Gastrocnemius medialis (tissue), 4 donors: ENCODE measurements at places on chromosomes 1 and 21. TPM values are rescaled to one million over a fixed set of nuclear protein-coding genes. Genes with fewer than 3 reads are reported as not detected.
A peak's percentile ranks its signal among the peaks of the same experiment; 100 is the strongest.

COL8A2 gene
- total RNA-seq: 0.94 TPM

PDPN gene
- total RNA-seq: 10.0 TPM

- no peak for DNase-seq
- H3K27me3 ChIP-seq: no peaks in the 10 kb centered on the region
- no peaks in the 10 kb centered on the region for H3K4me1 ChIP-seq
- no peaks in the 10 kb centered on the region for H3K36me3 ChIP-seq
- H3K27ac ChIP-seq: no peak overlapping the region
Measured at GRCh38 chr1:18794051-18794450, 65.4 kb downstream of the TAS1R2 start.

AKNAD1 gene
- total RNA-seq: not detected

GRCh38 chr1:66182026-66182425, 351.9 kb upstream of the SGIP1 start:
- H3K4me1 ChIP-seq: peaks cover 14% of the 10 kb centered on the region
- no peak overlapping the region for H3K4me3 ChIP-seq
- no peak overlapping the region for H3K27ac ChIP-seq
- no peaks in the 10 kb centered on the region for H3K36me3 ChIP-seq
- H3K27me3 ChIP-seq: no peaks in the 10 kb centered on the region

- peaks cover 44% of the 10 kb centered on the region for H3K36me3 ChIP-seq
- no peak overlapping the region for H3K27ac ChIP-seq
- DNase-seq: no peak
- no peaks in the 10 kb centered on the region for H3K27me3 ChIP-seq
- H3K4me1 ChIP-seq: no peaks in the 10 kb centered on the region
Measured at GRCh38 chr1:180981596-180982387, 40.9 kb downstream of the STX6 start.

PADI4 gene
- total RNA-seq: not detected

DNA sequence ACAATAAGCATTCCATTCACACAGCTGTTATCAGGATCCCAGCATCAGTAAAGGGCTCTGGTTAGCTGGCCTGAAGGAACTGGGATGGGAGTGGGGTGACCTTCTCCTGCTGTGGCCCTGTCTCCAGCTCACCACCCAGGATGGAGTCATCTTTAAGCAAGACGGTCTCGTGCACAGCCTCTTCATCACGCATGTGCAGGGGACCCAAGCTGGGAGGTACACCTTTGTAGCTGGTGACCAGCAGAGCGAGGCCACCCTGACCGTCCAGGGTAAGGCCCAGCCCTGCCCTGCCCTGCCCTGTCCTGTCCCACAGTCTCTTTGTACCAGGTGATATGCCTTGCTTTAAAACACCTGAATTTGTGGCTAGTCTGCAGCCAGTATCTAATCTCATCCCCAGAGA, 24.3 kb downstream of the IGFN1 start:
- no peaks in the 10 kb centered on the region for H3K4me1 ChIP-seq
- no peak overlapping the region for H3K27ac ChIP-seq
- H3K4me3 ChIP-seq: no peak overlapping the region

GRCh38 chr1:34645109-34645688, 109.6 kb upstream of the GJB5 start:
- no peak overlapping the region for H3K27ac ChIP-seq
- no peaks in the 10 kb centered on the region for H3K36me3 ChIP-seq
- peaks cover 6% of the 10 kb centered on the region for H3K27me3 ChIP-seq
- no peaks in the 10 kb centered on the region for H3K4me1 ChIP-seq
- DNase-seq: no peak

GRCh38 chr1:208747979-208748378, 503.8 kb upstream of the PLXNA2 start:
- no peak for DNase-seq
- no peak overlapping the region for H3K4me3 ChIP-seq
- no peaks in the 10 kb centered on the region for H3K4me1 ChIP-seq
- no peak overlapping the region for H3K27ac ChIP-seq
- H3K36me3 ChIP-seq: no peaks in the 10 kb centered on the region

DNA sequence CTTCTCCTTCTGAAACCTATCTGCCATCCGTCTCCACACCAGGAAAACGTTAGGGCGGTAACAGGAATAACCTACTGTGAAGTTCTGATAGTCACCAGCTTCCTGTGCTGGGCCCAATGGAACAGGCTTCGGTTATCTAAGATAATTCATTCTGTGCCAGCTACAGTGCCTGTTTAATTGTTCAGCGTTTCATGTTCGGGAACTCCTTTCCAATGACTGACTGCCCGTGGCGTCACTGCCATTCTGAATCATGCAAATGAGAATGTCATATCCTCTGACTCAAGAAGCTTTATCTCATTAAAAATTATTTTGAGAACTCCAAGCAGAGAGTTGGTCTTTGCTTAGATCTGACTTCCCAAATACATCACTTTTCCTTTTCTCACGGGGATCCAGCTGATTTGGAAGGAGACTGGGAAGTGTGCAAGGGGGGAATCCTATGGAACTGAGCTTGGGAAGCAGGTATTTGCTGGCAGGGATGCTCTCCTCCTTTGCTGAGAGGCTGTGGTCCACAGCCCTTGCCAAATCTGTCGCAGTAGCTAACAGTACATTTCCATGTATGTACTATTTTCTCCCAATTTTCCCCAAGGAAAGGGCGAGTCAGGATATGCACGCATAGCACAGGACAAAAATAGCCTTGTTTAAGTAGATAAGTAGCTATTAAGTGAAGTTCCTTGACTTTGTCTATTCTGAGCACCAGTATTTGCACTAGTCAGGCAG, 358.7 kb downstream of the LTN1 start:
- peak overlapping the region; percentile 60 for H3K27ac ChIP-seq
- H3K4me1 ChIP-seq: peaks cover 11% of the 10 kb centered on the region
- DNase-seq: no peak

FCRL4 gene
- not detected for total RNA-seq

DNA sequence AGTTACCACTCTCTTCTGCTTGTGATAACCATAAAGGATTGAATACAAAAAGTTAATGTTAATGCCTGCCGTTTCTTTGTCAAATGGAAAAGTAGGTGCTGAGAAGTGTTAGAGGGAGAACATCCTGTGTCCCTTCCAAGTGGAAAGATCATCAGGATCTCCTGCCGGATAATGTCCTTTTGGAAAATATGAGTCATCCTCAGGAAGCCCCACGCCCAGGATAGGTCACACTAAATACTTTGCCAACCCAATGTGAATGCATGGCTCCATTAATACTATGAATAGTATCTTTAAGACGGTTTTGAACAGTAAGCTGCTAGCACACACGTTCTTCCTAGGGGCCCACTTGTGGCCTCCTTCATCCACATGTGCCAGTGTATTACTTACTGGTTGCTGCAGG, 279.5 kb downstream of the ZNF326 start:
- H3K4me3 ChIP-seq: no peak overlapping the region
- DNase-seq: no peak
- H3K27ac ChIP-seq: no peak overlapping the region
- H3K27me3 ChIP-seq: no peaks in the 10 kb centered on the region
- no peaks in the 10 kb centered on the region for H3K36me3 ChIP-seq
- H3K4me1 ChIP-seq: no peaks in the 10 kb centered on the region

DNA sequence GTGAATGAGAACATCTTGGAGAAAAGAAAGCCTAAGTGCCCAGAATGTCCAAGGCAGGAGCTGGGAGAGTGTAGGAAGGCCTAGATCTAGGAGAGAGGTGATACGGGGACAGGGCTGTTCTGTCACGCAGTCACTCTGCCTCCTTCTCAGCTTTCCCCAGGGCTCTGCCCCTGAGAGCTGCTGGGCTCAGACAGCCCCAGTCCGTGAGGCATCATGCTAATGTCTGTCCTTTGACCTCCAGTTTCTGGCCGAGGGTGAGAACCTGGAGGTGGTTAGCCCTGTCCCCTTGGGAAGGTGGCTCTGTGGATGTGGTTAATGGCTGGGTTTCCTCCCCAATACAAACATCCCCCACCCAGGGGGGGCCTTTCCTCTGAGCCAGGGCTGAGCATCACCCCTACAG, 63.2 kb downstream of the FAM163A start:
- no peak overlapping the region for H3K27ac ChIP-seq
- DNase-seq: no peak
- no peaks in the 10 kb centered on the region for H3K4me1 ChIP-seq
- H3K27me3 ChIP-seq: no peaks in the 10 kb centered on the region

DNA sequence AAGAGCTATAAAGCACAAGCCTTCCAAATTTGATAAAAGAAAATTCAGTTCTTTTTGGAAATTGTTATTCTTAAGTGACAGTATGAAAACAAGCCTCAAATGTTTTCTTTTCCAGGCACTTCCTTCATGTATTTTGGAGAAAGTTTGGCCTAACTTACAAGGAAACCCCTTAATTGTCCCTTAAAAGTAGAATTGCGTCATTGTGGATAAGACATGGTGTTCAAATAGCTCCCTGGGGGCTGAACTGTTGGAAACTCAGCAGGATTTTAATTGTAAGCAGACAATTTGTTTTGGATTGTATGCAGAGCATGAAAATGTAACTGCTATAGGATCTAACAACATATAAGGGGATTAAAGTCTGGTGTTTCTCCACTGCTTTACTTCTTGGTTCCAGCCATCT, 35.4 kb upstream of the FGGY start:
- no peaks in the 10 kb centered on the region for H3K27me3 ChIP-seq
- DNase-seq: peak; percentile 18
- no peaks in the 10 kb centered on the region for H3K36me3 ChIP-seq
- H3K27ac ChIP-seq: peak overlapping the region; percentile 53
- no peak overlapping the region for H3K4me3 ChIP-seq

- no peaks in the 10 kb centered on the region for H3K4me1 ChIP-seq
- no peak overlapping the region for H3K4me3 ChIP-seq
- no peaks in the 10 kb centered on the region for H3K27me3 ChIP-seq
Measured at GRCh38 chr1:206037581-206037980, 13.9 kb upstream of the CTSE start.

DNA sequence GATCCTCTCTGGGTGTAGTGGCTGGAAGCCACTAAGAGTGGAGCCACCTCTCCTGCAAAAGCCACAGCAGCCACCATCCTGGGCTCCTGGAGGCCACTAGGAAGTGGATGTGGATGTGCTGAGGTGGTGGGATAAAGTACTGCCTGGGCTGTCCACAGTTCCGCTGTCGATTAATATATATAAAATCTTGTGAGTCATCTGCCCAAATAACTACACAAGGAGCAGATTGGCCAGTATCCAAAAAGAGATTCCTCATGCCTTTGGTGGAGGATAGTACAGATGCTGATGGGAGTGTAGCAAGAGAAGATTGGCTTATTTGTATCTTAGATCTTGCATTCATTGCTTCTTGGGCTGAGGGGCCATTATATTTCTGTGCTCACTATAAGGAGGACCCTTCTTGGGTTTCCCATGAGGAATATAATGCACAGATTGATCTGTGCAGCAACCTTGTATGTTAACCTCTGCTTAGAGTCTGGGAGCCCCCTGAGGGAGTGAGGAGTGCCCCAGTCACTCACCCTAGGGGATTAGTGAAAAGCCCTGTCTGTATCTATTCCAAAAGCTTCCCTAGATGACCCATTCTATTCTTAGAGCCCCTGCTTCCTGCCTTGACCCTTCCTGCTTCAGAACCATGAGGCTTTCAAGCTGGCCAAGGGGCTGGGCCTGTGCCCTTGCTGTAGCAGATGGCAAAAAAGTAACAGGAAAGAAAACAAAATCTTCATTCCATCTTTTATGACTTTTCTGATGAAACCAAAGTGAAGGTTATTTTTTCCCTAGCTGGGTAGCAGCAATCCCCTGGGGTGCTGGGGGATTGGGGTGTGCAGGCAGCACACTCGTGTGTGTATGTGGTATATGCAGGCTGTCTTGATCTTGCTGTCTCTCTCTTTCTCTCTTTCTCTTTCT, 31.7 kb downstream of the RCSD1 start:
- H3K27ac ChIP-seq: peak overlapping the region; percentile 86
- H3K36me3 ChIP-seq: no peaks in the 10 kb centered on the region
- DNase-seq: no peak
- H3K4me3 ChIP-seq: no peak overlapping the region
- peaks cover 80% of the 10 kb centered on the region for H3K4me1 ChIP-seq

FCRL6 gene
- total RNA-seq: not detected
